ENCODE measurements at places on chromosomes 7 and 10. TPM values are rescaled to one million over a fixed set of nuclear protein-coding genes. Genes with fewer than 3 reads are reported as not detected.

PLEKHA1 gene
- 5.2 TPM for total RNA-seq

C7orf33 gene
- total RNA-seq = not detected

AMPH gene
- not detected for total RNA-seq

GHRHR gene
- not detected for total RNA-seq

GNGT1 gene
- not detected for total RNA-seq

LIMK1 gene
- 54.3 TPM for total RNA-seq

INSYN2A gene
- not detected for total RNA-seq

FEZF1 gene
- not detected for total RNA-seq

ASIC3 gene
- 1.7 TPM for total RNA-seq

DBF4 gene
- 37.5 TPM for total RNA-seq

TET1 gene
- total RNA-seq = 3.0 TPM
